ENCODE measurements at places on chromosomes 3 and 15. TPM values are rescaled to one million over a fixed set of nuclear protein-coding genes. Genes with fewer than 3 reads are reported as not detected.

DNA sequence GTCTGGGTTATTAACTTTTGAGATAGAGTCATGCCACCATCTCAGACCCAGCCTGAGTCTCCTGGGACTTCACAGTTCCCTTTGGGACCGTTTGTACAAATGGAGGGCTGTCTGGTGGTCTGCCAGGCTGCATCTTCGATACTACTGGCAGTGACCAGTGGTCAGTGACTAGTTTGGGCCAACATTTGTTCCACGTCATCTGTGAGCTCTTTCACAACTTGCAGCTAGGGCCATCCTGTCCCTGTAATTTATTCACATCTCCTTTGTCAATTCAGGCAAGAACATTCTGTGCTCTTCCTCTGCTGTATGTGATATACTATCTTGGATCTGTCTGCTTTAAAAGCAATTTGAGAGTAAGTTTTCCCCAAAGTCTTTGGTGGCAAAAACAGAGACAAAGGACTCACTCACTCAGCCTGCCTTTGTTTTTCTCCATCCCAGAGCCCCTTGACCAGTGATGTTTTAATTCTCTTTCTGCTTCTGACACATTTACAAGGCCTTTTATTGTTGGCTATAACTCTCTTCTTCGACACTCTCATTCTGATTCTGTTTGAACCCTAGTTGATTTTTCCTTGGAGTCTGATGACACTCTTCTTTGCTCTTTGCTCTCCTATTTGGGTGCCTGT, 353.4 kb downstream of the EPHB1 start:
- no peak overlapping the region for H3K27ac ChIP-seq
- DNase-seq = no peak

DNA sequence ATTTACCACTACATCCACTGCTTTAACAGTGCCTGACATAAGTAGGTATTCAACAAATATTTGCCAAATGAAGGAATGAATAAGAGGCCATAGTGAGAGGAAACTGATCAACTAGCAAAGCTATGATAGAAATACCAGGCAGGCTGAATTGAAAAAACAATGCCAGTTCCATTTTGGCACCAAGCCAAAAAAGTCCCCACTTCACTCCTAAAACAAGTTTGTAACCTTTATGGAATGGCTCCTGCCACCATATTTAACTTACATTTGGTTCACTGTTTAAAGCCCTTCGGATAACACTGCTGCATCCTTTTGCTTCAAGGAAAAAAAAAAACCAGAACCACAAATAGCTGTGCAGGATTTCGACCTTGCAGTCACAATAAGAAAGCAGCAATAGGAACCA, 166.1 kb downstream of the FRMD5 start:
- no peaks in the 10 kb centered on the region for H3K36me3 ChIP-seq
- no peaks in the 10 kb centered on the region for H3K27me3 ChIP-seq

DNA sequence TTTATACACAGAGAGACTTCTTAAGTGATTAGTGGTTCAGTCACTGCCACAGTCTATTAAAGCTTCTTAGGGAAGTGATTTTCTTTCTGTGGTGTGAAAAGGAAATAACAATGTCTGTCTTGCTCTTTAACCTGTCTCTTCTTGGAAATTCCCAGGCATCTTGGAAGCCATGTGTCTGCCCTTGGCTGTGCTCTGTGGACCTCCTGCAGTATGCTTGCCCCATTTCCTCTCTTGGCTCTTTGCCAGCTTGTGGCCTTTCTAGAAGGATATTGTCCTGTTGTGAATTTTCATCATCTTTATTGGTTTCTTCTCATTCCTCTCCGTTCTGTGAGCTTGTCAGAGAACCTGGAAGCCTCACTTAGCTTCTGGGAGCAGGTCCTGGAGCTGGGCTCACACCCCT, 338.4 kb upstream of the C2CD4B start:
- H3K4me3 ChIP-seq = no peak overlapping the region
- H3K27me3 ChIP-seq = no peaks in the 10 kb centered on the region
- H3K27ac ChIP-seq = no peak overlapping the region
- no peaks in the 10 kb centered on the region for H3K36me3 ChIP-seq
- H3K4me1 ChIP-seq = peaks cover 22% of the 10 kb centered on the region
- DNase-seq = no peak

DNA sequence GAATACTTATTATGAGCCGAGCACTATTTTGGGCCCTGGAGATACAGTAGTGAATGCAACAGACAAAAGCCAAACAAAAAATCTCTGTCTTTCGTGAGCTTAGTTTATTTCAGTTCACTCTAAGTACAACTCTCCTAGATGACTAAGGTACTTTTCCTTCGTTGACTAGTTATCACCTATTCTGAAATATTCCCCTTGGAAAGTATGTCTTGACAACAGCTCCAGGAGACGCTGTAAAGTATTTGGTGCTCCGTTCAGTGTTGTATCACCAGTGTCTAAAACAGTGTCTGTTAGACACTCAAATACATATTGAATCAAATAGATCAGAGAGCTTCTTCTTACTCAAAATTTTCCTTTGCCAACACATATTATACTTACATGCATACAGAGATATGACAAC, 119.6 kb downstream of the TFDP2 start:
- DNase-seq = no peak
- H3K27me3 ChIP-seq = no peaks in the 10 kb centered on the region
- H3K4me3 ChIP-seq = no peak overlapping the region
- H3K27ac ChIP-seq = peak overlapping the region; percentile 39
- no peaks in the 10 kb centered on the region for H3K36me3 ChIP-seq

COMMD2 gene
- 17.7 TPM for total RNA-seq

DNA sequence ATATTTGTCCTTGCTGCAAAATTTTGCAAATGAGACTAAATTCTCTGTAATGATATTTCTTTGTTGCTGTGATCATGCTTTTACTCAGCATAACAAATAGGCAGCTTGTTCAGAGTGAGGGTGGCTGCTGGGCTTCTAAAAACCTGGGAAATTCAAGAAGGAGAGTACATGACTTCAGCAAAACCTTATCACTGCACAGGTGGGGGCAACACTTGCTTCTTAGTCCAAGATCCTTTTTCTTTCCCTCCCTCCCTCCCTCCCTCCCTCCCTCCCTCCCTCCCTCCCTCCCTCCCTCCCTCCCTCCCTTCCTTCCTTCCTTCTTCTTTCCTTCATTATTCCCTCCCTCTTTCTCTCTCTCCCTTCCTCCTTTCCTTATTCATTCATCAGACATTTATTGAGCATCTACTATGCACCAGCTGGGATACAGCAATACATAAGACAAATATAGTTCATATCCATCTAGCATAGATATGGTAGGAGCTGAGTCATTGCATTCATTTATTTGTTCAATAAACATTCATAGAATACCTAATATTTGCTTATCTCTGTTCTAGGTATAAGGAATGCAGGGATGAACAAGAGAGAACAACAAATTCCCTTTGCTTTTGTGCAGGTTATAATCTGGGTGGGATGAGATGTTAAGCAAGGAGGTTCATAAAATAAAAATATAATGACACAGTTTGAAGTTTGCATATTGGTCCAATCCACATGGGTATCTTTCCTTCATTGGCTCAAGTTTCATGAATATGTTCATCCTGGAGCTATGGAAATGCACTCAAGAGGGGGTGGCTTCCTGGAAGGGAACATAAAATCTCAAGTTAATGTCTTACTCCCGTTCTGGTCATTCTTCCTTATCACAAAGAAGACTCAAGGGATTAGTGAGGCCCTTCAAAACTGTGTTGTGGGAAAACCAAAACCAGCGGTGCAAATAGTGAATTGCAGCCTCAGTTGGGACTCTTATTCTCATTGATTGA, 210.7 kb downstream of the PDCD6IP start:
- no peak overlapping the region for H3K4me3 ChIP-seq
- no peak overlapping the region for H3K27ac ChIP-seq
- no peaks in the 10 kb centered on the region for H3K4me1 ChIP-seq
- DNase-seq = peak; percentile 12
- no peaks in the 10 kb centered on the region for H3K27me3 ChIP-seq

GRCh38 chr15:101288905-101289513, 6.0 kb downstream of the SNRPA1 start:
- no peaks in the 10 kb centered on the region for H3K27me3 ChIP-seq
- H3K4me3 ChIP-seq = no peak overlapping the region
- H3K4me1 ChIP-seq = peaks cover 40% of the 10 kb centered on the region

TMCO5A gene
- total RNA-seq = not detected

GRCh38 chr3:72068621-72069020, 283.7 kb upstream of the PROK2 start:
- no peak overlapping the region for H3K4me3 ChIP-seq
- H3K4me1 ChIP-seq = no peaks in the 10 kb centered on the region
- no peak overlapping the region for H3K27ac ChIP-seq
- H3K36me3 ChIP-seq = no peaks in the 10 kb centered on the region

GRCh38 chr3:112546216-112546759, 15.5 kb downstream of the ATG3 start:
- no peak overlapping the region for H3K4me3 ChIP-seq
- DNase-seq = no peak
- H3K27ac ChIP-seq = no peak overlapping the region

MCTP2 gene
- total RNA-seq = 2.4 TPM

GRCh38 chr3:38122712-38123290, 14.1 kb downstream of the ACAA1 start:
- H3K27me3 ChIP-seq = no peaks in the 10 kb centered on the region
- no peak for DNase-seq
- peaks cover 43% of the 10 kb centered on the region for H3K36me3 ChIP-seq

- no peak overlapping the region for H3K27ac ChIP-seq
- no peaks in the 10 kb centered on the region for H3K4me1 ChIP-seq
- H3K36me3 ChIP-seq = no peaks in the 10 kb centered on the region
- DNase-seq = no peak
These were observed 266.0 kb downstream of the ZNF621 start for GRCh38 chr3:40790746-40791145.

ERC2 gene
- total RNA-seq = 1.7 TPM

CA12 gene
- 8.7 TPM for total RNA-seq

DNA sequence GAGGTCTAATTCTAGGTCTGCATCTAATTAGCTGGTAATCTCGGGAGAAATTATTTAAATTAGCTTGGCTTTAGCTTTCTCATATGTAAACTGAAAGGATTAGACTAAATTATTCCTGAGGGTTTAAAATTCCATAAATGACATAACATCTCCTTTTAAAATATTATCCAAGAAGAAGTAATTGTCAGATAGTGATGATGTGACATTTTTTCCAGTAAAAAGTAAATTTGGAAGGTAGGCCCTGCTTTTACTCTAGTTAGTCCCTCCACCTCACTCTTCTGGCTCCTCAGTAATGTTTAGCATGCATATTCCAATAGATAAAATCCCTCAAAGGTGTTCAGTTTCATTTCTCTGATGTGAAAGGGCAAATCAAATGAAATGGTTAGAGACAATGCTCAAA, 215.7 kb downstream of the FHIT start:
- H3K4me3 ChIP-seq = no peak overlapping the region
- no peaks in the 10 kb centered on the region for H3K4me1 ChIP-seq
- H3K27ac ChIP-seq = no peak overlapping the region

NKTR gene
- 24.7 TPM for total RNA-seq

DNA sequence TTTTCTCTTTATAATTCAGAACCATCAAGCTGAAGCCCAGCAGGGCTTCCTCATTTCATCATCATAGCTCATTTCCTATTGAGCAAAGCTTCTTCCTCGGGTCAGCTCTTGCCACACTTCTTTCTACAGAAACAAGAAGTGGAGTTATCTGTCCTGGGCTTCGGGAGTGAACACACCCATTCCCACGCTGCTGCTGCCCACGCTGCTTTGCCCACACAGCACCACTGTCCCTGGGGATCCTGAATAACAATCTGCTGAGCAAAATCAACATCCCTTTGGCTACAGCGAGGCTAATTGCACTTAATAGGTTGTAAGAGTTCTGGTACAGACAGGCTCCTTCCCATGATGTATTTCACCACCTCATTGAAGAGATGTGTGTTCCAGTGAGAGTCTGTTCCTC, 23.7 kb downstream of the CEP19 start:
- H3K27ac ChIP-seq = no peak overlapping the region
- peaks cover 9% of the 10 kb centered on the region for H3K4me1 ChIP-seq
- no peak overlapping the region for H3K4me3 ChIP-seq
- DNase-seq = no peak
- no peaks in the 10 kb centered on the region for H3K36me3 ChIP-seq
- H3K27me3 ChIP-seq = no peaks in the 10 kb centered on the region

DNA sequence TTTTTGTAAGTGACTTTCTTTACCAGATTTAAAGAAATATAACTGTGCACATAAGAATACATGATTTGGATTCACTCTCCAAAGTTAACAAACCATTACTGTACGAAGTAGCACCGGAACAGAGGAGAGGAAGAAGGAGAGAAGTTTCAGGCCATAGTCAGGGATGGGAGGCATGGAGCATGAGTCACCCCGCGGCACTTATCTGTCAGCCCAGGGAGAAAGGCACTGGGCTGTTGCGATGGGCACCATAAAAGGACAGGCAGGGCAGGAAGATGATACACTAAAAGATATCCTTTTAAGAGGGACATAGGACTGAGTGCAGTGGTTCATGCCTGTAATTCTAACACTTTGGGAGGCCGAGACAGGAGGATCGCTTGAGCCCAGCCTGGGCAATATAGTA, 37.0 kb downstream of the TTC23 start:
- H3K4me1 ChIP-seq = peaks cover 59% of the 10 kb centered on the region
- H3K27ac ChIP-seq = peak overlapping the region; percentile 86
- H3K4me3 ChIP-seq = no peak overlapping the region
- no peaks in the 10 kb centered on the region for H3K27me3 ChIP-seq

CAMP gene
- 0.83 TPM for total RNA-seq

DNA sequence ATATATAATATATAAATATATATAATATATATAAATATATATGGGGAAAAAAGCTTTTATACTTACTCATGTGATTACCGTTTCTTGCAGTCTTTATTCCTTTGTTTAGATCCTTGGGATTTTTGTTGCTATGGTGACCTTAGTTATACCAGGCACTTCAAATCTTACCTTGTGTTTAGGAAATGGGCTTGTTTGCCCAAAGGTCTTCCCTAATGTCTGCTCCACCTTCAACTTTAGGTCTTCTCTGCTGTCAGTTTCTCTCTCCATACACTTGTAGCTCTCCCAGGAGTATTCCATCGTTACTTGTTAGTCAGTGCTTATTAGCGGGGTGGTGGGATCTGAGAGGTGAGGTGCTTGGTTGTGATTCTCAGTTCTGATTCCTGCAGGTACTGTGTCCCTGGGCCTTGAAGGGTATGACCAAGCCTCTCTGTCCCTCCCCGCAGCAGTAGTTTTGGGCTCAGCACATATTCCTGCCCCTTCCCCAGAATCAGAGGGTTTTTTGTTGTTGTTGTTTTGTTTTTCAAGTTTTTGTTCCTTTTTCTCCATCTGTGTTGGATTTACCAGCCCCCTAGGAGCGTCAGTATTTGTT, 9.6 kb upstream of the LAMP3 start:
- H3K4me1 ChIP-seq = no peaks in the 10 kb centered on the region
- no peaks in the 10 kb centered on the region for H3K36me3 ChIP-seq
- H3K27me3 ChIP-seq = peaks cover 7% of the 10 kb centered on the region
- H3K27ac ChIP-seq = no peak overlapping the region
- no peak for DNase-seq
- H3K4me3 ChIP-seq = no peak overlapping the region

GRCh38 chr3:55484191-55484689, 2.9 kb downstream of the WNT5A start:
- peak overlapping the region; percentile 86 for H3K4me3 ChIP-seq
- H3K27me3 ChIP-seq = no peaks in the 10 kb centered on the region
- DNase-seq = no peak
- H3K4me1 ChIP-seq = peaks cover 80% of the 10 kb centered on the region
- H3K27ac ChIP-seq = peak overlapping the region; percentile 87

IFT122 gene
- total RNA-seq = 21.3 TPM

All from esophagus muscularis mucosa (tissue), 4 donors.